Fibroblast of skin of back (primary cell): ENCODE measurements at places on chromosomes 5 and 9.

GRCh38 chr5:141359790-141360426, at the start of gene PCDHGB2:
PCDHGB2 (plus strand) TSS chr5:141359994; CDS start chr5:141360136, 142 bp downstream.
- peak; percentile 50 for DNase-seq

- peak; percentile 16 for DNase-seq
Observed at GRCh38 chr9:81902626-81903025, 25.6 kb upstream of the SPATA31D4 start.

DNA sequence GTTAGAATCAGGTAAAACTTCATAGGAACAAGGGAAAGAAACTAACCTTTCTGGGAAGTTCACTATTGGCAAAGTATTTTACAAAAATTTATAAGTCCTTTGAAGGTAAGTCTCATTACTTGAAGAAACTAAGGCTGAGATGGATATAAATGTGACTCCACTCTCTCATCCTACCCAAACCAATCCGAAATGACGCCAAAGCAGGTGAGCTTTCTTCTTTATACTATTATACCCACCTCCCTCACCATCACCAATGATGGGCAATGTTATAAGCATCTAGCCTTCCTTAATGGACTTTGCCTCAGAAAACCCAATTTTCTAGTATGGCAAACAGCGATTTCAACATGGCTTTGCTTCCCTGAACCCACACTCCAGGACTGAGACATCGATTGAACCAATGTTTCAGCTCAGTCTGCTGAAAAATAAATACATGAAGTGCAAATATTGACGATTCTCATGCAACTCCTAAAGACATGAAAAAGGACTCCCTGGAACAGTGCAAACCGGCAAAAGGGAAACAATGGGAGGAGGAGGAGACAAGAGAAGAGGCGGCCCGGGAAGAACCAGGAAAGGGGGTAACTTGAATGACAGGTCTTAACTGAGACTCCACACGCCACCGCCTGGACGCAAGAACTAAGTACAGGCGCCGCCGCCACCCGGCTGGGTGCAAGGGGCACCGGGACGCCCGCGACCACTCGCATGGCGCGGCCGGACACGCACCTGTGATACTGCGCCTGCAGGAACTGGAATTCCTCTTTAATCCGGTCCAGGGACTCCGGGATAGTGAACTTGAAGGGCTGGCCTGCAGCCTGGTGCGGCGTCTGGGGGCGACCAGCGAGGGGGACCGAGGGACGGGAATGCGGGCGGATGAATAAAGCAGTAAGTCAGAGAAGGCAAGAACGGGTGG, 2.5 kb downstream of the TLE1 start:
- DNase-seq, result peak; percentile 69

DNA sequence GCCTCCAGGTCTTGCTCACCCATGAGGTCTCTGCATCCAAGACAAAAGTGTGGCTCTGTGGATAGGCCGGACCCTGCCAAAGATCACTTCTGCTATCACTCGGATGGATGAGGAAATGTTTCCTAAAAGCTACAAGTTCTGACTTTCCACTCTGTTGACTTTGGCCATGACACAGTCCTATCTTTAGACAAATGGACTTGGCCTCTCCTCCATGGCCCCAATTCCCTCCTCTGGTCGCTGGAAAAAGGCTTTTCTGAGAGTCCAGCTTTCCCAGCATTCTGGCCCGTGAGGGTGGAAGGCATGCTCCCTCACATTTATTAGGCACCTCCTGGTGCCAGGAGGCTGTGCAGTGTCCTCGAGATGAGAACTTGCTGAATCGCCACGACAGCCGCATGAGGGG, 83.1 kb downstream of the COL27A1 start:
- DNase-seq, result no peak

DNA sequence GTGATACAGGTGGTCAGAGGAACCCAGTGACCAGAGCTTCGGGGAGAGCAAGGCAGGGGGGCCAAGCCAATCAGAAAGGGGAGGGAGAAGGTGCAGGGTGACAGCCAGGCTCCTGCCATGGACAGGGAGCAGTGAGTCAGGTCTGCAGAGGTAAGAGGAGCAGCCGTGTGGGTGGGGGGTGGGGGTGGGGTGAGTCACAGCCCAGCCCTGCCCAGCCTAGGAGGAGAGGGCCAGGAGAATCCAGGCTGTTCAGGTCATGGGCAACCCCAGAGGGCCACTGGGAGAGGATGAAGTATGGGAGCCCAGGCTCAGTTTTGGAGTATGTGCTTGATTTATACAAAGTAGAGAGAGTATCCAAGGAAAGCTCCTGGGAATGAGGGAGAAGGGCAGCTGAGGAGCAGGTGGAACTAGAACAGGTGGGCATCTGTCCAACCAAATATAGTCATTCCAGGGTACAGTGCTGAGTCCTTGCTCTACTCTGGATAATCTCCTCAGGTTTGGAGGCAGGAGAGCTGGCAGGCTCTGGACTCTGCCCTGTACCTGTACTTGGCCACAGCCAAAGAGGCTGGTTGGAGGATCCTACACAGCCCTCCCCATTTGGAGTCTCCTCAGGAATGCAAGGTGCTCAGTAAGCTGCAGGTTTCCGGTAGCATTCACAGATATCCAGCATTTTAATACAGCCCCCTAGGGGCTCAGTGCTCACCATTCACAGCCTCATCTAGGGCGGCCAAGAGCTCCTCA, 1.6 kb downstream of the HBEGF start:
- peak; percentile 42 for DNase-seq

DNA sequence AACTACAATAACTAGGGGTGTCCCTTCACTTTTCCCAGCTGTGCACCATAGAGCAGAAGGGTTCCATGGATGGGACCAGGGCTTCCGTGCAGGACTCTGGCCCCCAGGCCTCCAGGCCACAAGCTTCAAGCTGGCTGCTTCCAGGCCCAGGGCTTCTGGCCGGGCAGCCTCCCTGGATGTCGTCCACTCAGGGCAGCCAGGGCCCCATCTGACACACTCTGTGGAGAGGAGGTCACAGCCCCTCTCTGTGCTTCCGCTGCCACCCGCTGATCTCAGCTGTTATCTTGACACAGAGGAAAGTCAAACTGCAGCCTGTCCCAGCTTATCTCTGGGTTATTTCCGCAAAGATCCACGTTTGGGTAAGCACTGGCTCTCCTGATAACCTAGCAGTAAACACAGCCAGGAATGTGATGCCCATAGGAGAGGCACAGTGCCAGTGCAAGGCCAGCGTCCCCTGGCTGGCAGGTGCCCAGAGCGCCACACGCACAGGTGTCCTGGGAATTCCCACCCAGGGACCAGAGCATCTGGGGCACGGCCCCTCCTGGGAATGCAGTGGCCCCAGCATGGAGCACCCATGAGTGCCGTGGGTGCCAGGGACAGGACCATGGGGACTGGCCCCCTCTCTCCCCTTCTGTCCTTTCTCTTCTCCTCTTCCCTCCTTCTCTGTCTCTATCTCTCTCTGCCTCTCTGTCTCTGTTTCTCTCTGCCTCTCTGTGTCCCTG, 15.6 kb upstream of the SLC6A19 start:
- DNase-seq, result no peak

GRCh38 chr5:132319975-132320374, 25.8 kb downstream of the SLC22A4 start:
- DNase-seq, result no peak

GRCh38 chr5:135010502-135011354, 23.3 kb downstream of the PITX1 start:
- DNase-seq, result no peak

- DNase-seq, result no peak
Observed at GRCh38 chr9:80881320-80881719, 808.0 kb downstream of the TLE1 start.

DNA sequence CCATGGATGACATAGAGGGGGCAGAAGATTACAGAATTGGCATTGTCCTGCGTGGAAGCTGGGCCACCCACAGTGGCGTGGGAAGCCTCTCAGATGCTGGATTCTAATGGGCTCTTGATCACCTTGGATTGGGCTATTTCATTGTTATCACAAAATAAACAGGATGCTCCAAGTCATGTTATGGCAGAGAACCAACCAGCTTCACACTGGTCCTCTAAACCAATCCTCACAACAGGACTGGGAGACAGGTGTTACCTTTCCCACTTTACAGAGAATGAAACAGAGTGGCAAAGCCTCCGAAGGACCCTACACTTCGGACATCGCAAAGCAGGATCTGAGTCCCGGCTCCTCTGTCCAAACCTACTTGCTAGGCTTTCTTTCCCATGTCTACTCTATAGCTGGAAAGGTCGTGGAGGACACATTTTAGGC, 455 bp upstream of the SMIM3 start:
- DNase-seq, result peak; percentile 28

DNA sequence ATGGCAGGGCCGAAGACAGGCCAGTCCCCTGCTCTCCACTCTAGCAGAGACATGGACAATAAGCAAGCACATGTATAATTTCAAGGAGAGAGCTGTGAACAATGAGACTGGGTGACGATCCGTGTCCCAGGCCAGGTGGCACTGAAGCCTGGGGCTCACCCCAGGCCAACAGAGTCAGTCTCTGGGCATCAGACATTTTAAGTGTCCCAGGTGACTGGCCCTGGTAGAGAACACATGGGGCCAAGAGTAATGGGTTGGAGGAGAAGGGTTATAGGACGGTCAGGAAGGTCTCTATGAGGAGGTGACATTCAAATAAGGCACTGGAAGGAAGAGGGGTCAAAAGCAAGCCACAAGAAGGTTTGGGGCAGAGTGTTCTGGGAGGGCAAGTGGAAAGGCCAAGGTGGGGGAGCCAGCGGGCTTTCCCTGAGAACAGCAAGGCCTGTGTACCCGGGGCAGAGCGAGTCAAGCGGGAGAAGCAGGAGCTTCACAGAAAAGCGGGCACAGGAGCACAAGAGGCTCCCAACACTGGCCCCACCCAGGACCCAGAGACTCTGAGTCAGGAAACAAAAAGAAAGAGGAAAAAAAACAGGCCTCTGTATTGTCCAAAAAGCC, 1.1 kb upstream of the AKNA start:
- DNase-seq, result no peak

DNA sequence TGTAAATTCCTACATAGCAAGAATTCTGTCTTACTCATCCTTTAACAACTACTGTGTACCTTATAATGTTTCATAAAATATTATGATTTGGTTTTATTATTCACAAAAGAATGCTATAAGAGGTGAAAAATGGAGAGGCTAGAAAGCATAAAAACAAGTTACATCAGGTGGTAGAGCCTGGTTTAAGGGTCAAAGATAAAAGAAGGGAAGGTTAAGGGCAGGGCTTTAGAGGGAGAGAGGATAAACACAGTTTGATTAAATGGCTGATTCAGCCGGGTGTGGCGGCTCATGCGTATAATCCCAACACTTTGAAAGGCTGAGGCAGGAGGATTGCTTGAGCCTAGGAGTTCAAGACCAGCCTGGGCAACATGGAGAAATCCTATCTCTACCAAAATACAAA, 40.4 kb upstream of the HSPB3 start:
- peak; percentile 4 for DNase-seq

GRCh38 chr9:16825971-16826625, 44.4 kb downstream of the BNC2 start:
- peak; percentile 94 for DNase-seq

DNA sequence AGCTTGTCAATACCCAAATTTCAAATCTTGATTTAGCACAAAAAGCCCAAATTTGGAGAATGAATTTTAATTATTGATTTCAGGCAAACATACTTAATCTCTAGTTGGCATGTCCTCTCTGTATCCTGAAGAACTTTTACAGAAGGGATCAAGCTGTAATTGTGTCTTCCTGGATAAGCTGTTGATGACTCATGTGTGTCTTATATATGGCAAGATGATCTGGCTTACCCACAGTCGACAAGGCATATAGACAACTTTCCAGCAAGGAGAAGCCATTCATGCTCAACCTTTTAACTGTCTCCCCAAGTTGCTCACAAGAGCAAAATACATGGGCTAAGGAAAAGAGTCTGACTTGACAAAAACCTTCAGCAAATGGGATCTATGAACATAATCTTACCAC, 112.5 kb upstream of the SLCO6A1 start:
- DNase-seq, result no peak

GRCh38 chr9:115422932-115423440, 305.0 kb upstream of the TNC start:
- DNase-seq, result peak; percentile 62

GRCh38 chr9:69122549-69123141, 51.4 kb upstream of the TJP2 start:
- peak; percentile 92 for DNase-seq

DNA sequence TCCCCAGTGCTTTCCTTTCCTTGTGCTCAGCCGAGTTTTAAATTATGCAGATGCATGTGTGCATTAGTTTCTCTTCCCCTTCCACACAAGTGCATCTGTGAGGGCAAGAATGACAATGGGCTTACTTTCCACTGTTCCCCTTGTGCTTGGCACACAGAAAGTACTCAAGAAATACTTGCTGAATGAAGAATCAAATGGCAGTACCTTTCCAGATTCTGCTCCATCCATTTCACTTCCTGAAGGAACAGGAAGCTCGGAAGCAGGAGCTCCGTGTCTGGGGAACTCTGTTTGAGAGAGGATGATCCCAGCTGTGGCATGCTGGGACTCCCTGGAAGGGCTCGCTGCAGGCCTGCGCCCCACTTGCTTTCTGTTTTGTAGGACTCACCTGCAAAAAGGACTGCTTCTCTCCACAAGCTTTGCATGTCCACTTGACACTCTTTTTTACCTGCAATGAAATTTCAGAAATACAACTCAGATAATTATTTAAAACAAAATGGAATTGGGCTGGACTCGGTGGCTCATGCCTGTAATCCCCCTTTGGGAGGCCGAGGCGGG, 5.5 kb downstream of the MRNIP start:
- DNase-seq, result no peak

DNA sequence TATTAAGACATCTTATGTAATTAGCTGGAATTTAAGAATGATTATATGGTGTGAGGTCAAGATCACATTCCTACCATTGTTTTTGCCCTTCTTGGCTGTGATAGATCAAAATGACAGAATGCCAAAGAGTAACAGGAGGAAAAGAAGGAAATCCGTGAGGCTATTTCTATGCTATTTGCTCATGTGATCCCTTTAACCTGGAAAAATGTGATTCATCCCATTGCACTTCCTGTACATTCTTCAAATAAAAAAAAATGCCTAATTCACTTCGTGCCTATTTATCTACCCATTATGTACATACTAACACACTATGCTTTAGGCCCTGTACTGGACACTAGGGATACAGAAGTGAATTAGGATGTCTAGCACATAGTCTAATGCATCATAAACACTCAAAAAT, 154.1 kb upstream of the PAPPA start:
- DNase-seq, result peak; percentile 54

GRCh38 chr5:149433524-149434131, 54.5 kb upstream of the IL17B start:
- peak; percentile 93 for DNase-seq

- DNase-seq, result no peak
Observed at GRCh38 chr9:81113453-81114124, 575.8 kb downstream of the TLE1 start.

DNA sequence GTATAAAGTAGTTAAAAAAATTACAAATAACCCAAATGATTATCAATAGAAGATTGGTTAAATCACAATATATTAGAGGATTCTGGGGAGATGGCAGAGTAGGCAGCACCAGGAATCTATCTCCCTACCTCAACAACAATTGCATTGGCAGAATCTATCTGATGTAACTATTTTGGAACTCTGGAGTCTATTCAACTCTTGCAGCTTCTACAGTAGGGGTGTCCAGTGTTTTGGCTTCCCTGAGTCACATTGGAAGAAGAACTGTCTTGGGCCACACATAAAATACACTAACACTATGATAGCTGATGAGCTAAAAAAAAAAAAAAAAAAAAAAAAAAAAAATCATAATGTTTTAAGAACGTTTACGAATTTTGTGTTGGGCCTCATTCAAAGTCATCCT, 29.2 kb upstream of the ECM2 start:
- DNase-seq, result no peak
